ENCODE measurements at places on chromosomes 5 and 9.

- DNase-seq: no peak
Measured at GRCh38 chr9:38208206-38208901, 139.3 kb upstream of the SHB start.

- DNase-seq: no peak
Measured at GRCh38 chr5:62649476-62650113, 71.0 kb downstream of the LRRC70 start.

DNA sequence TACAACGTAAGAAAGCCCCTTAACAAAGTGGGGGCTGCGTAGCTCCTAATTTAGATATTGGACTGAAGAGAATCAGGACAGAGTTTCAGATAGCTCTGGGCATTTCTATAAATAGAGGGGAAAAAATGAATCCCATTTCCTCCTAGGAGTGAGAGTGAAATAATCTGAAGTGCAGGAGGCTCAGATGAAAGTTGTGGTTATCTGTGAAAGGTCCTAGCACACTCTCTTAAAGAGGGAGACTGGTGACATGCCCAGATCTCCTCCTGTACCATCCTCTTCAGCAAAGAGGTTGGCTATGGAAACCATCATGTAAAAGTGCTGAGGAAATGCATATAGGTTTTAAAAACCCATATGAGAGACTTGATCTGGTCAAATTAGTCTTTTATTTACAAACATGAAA is 143.4 kb downstream of the GABRB2 start:
- DNase-seq: no peak

DNA sequence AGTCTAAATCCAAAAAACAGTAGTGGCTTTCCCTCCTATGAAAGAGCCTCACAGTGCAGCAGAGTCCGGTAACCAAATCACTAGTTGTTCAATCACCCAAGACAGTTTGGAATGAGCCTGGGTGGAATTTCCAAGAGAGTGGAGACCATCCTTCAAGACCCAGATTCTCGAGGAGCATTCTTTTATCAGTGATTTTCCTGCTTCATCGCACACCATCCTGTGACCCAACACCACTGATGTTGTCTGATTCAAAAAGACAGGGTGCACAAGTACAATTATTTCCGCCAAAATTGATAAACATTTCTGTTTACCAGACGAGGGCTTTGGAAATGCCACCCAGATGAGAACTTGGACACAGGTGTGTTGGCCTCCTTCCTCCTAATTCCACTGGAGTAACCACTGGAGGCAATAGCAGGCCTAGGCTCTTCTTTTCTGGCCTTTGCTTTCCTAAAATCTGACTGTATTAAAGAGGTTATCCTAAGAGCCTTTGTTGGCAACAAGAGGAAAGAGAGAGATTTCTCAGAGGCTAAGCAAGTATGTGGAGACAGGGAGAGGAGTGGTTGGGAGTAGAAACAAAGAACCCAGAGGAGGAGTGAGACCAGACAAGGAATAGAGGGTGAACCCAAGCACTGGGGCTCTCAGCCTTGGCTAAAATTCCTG is 56.3 kb upstream of the S1PR3 start:
- DNase-seq: no peak

- no peak for DNase-seq
Measured at GRCh38 chr5:132089363-132089762, 15.8 kb downstream of the CSF2 start.

GRCh38 chr5:165305596-165305995 is 1800.2 kb downstream of the MAT2B start:
- no peak for DNase-seq

DNA sequence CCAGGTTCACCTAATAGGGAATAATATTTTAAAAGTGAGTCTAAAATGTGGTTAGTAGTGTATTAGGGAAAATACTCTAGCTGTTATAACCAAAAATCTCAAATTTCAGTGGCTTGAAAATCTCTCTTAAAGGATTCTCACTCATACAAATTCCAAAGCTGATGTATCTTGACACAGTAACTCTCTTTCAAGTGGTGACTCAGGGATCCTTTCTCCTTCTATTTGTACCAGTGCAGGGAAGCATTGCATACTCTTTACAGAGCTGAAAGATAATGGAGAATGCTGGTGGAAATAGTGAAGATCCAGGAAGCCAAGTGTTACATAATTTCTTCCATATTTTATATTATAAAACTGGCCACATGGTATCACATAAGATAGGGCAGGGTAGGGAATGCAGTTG is 560.2 kb upstream of the CDH9 start:
- DNase-seq: no peak

All from T47D (cell line).